ENCODE measurements at places on chromosomes 1 and 21. TPM values are rescaled to one million over a fixed set of nuclear protein-coding genes. Genes with fewer than 3 reads are reported as not detected.

- no peaks in the 10 kb centered on the region for H3K27me3 ChIP-seq
- DNase-seq = no peak
- H3K4me3 ChIP-seq = no peak overlapping the region
- H3K4me1 ChIP-seq = no peaks in the 10 kb centered on the region
- no peak overlapping the region for H3K27ac ChIP-seq
- H3K36me3 ChIP-seq = no peaks in the 10 kb centered on the region
Measured at GRCh38 chr1:175361476-175361875, 168.9 kb upstream of the KIAA0040 start.

GRCh38 chr1:24632832-24633175, 10.3 kb upstream of the SRRM1 start:
- no peaks in the 10 kb centered on the region for H3K36me3 ChIP-seq
- H3K4me3 ChIP-seq = no peak overlapping the region
- H3K27me3 ChIP-seq = no peaks in the 10 kb centered on the region
- H3K4me1 ChIP-seq = no peaks in the 10 kb centered on the region
- H3K27ac ChIP-seq = no peak overlapping the region

- H3K27ac ChIP-seq = no peak overlapping the region
- no peak for DNase-seq
- H3K36me3 ChIP-seq = no peaks in the 10 kb centered on the region
- H3K4me3 ChIP-seq = no peak overlapping the region
- H3K4me1 ChIP-seq = no peaks in the 10 kb centered on the region
- H3K27me3 ChIP-seq = no peaks in the 10 kb centered on the region
Measured at GRCh38 chr1:86849756-86850155, 64.2 kb downstream of the SELENOF start.

DNA sequence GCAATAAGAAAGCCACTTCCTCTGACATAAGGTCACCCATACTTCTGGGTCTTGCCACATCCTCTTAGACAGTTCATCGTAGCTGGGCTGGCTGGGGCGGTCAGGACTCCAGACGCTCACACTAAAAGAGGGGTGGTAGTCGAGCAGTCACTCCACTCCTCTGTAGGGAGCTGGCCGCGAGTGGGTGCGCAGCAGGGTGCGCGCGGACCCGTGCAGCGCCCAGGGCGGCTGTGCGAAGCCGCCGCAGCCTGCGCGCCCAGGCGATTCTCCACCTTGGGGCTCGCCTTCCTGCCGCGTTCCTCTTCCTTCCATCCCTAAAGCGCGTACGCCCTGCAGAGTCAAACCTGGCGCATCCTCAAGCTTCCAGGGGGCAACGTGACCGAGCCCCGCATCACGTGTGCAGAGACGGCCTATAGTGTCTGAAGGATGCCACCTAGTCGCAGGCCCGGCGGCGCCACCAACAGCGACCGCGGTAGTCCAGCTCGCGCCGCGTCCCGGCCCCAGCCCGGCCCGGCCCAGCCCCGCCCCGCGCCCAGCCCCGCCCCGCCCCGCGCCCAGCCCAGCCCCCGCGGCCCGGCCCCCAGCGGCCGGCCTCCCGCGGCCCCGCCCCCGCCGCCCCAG, 360 bp upstream of the PRDX6 start:
- DNase-seq = peak; percentile 98
- H3K27ac ChIP-seq = peak overlapping the region; percentile 92
- H3K27me3 ChIP-seq = no peaks in the 10 kb centered on the region
- peak overlapping the region; percentile 86 for H3K4me3 ChIP-seq

DNA sequence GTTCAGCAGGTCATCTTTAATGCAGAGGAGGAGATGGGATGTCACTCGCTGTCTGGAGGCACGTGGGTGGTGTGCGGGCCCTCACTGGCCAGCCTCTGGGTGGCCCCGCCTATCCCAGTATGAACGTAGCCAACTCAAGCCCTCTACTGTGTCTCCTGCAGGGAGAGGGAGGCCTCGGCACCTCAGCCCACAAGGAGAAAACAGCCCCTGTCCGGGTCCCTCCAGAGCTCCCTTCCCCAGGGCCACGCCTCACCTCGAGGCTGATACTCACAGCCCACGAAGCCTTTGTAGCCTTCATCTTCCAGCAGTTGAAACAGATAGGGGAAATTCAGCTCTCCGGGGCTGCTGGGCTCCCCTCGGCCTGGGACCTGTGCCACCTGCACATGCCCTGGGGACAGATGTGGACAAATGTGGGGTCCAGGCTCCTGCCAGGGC, 2.6 kb downstream of the HYI start:
- no peak overlapping the region for H3K4me3 ChIP-seq
- H3K27ac ChIP-seq = no peak overlapping the region
- H3K4me1 ChIP-seq = peaks cover 12% of the 10 kb centered on the region
- no peaks in the 10 kb centered on the region for H3K27me3 ChIP-seq
- peaks cover 26% of the 10 kb centered on the region for H3K36me3 ChIP-seq

DNA sequence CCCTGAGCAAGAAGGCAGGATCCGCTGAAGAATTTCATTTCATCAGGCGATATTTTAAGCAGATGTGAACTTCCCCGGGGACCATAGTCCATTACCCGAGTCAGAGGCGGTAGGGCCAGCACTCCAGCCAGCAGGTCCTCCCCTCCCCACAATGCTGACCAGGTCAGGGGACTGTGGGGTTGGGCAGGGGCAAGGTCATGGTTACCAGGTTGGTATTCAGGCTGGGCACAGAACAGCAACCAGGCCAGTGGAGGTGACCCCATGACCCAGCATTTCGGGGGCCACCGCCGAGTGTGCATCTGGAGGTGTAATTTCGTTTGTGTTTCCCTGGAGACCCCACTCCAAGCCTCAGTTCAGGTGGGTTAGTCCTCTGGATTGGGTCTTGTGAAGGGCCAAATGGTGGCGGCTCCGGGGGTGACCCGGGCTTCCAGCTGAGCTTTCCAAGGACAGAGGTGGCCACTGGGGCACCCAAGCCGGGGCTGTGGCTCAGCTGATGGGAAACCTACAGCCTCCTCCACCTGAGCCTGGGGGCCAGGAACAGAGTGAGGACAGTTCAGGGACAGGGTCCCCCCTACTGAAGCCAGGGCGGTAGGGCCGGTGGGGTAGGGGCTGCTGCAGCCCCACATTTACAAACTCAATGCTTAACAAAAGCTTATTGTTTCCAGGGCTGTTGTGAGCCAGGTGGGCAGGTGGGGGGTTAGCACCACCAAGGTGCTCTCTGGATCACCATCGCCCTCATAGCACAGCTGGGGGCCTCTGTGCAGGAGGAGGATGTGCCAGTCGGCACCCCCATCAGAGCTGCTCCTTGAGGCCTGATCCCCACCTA, 2.8 kb downstream of the PRDM16 start:
- H3K27me3 ChIP-seq = peaks cover 14% of the 10 kb centered on the region
- peak overlapping the region; percentile 45 for H3K4me3 ChIP-seq
- peak overlapping the region; percentile 93 for H3K27ac ChIP-seq

DNA sequence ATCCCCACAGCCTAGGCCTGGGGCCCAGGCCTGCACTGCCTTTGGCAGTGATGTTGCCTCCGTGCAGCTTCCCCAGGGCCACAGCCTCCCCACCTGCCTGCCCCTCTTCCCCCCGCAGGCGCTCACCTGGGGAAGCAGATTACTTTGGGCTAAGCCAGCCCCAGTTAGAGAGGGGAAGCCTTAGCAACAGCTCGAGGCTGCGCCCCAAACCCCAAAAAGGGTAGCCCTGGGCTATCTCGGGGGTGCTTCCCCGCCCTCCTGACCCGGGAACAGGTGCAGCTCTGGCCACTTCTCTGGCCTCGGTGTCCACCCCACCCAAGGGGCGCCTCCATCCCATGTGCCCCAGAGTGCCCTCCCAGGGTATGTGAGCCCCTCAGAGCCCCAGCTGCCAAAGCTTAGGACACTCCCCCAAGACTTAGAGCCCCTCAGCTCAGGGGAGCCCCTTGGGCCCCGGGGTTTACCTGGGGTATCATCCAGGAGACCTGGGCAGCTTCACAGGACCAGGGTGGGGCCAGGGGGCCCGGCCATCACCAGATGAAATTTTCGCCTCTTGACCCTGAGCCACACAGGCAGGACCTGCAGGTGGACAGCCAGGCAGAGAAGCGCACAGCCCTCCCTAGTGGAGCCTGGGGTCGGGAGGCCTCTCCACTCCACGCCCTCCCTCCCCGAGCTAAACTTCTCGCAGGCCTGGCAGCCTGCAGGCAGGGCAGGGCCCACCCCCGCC, 3.3 kb upstream of the TTC34 start:
- no peak for DNase-seq
- no peaks in the 10 kb centered on the region for H3K4me1 ChIP-seq
- no peaks in the 10 kb centered on the region for H3K36me3 ChIP-seq
- H3K27me3 ChIP-seq = peaks cover 3% of the 10 kb centered on the region
- H3K27ac ChIP-seq = no peak overlapping the region

DNA sequence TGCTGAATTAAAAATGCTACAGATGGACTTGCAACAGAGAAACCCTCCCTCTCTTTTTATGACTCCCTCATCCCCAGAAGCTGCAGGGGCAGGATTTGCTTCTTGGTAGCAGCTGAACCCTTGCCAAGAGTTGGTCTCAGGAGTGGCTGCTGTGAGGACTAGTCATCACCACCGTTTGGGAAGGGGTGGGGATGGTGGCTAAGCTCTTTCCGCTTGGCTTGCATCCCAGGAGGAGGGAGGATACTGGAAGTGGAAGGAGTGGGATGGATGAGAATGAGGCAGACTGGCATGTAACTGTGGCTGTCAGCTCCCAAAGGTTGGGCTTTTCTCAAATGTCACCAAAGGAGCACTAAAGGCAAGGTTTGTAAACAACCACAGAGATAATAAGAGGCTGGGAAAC, 50.8 kb upstream of the COL24A1 start:
- no peak for DNase-seq
- H3K4me1 ChIP-seq = no peaks in the 10 kb centered on the region
- no peak overlapping the region for H3K27ac ChIP-seq
- no peaks in the 10 kb centered on the region for H3K36me3 ChIP-seq
- H3K27me3 ChIP-seq = no peaks in the 10 kb centered on the region

DNA sequence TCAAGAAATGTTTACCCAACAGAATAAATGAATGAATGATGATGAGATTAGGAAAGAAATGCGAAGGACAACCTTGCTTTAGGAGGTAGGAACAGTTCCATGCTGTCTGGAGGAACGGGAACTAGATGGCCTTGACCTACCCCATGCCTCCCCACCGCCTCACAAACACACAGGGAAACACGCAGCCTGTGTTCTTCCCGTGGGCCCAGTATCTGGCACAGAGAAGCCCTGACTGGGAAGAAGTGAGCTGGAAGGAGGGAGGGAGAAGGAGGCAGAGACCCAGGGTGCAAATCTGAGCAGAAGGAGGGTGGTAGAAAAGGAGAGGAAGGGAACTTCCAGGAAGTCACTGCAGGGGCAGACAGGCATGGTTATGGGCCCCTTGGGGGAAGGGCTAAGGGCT, 3.5 kb upstream of the ADORA1 start:
- DNase-seq = no peak
- no peaks in the 10 kb centered on the region for H3K27me3 ChIP-seq
- H3K4me3 ChIP-seq = no peak overlapping the region
- H3K27ac ChIP-seq = no peak overlapping the region

DNA sequence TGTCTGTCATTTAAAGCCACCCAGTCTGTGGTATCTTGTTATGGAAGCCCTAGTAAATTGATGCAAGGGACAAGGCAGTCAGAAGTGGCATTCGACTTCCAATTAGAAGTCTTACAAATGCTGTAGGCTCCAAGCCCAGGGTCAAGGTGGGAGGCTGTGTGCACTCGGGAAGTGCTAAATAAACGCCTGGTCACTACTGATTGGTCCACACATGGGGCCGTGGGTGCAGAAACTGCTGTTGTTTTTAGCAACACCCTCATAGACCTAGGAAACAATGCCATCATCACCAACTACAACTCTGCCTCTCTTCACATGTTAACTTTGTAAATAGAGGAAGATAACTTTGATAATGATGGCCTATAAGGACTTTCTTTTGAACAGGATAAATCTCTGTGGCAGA, 20.2 kb upstream of the ZBTB21 start:
- no peak overlapping the region for H3K4me3 ChIP-seq
- no peak for DNase-seq
- peaks cover 6% of the 10 kb centered on the region for H3K4me1 ChIP-seq

DNA sequence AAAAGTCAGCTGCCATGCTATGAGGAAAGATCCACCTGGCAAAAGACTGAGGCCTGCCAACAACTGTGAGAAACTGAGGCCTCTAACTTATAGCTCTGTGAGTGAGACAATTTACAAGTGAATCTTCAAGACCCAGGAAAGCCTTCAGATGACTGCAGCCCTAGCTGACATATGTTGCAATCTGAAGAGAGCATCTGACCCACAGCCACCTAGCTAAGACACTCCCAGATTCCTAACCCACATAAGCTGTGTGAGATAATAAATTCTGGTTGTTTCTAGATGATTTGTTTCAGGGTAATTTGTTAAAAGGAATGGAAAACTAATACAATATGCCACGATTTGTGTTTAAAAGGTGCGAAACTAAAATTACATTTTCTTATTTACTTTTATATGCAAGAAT, 55.1 kb downstream of the HFM1 start:
- DNase-seq = peak; percentile 28
- H3K4me1 ChIP-seq = peaks cover 2% of the 10 kb centered on the region
- no peaks in the 10 kb centered on the region for H3K36me3 ChIP-seq
- no peak overlapping the region for H3K27ac ChIP-seq

- no peaks in the 10 kb centered on the region for H3K27me3 ChIP-seq
- no peaks in the 10 kb centered on the region for H3K36me3 ChIP-seq
- no peak for DNase-seq
- no peak overlapping the region for H3K27ac ChIP-seq
- H3K4me1 ChIP-seq = no peaks in the 10 kb centered on the region
- no peak overlapping the region for H3K4me3 ChIP-seq
Measured at GRCh38 chr1:172809750-172810149, 150.8 kb downstream of the FASLG start.

DNA sequence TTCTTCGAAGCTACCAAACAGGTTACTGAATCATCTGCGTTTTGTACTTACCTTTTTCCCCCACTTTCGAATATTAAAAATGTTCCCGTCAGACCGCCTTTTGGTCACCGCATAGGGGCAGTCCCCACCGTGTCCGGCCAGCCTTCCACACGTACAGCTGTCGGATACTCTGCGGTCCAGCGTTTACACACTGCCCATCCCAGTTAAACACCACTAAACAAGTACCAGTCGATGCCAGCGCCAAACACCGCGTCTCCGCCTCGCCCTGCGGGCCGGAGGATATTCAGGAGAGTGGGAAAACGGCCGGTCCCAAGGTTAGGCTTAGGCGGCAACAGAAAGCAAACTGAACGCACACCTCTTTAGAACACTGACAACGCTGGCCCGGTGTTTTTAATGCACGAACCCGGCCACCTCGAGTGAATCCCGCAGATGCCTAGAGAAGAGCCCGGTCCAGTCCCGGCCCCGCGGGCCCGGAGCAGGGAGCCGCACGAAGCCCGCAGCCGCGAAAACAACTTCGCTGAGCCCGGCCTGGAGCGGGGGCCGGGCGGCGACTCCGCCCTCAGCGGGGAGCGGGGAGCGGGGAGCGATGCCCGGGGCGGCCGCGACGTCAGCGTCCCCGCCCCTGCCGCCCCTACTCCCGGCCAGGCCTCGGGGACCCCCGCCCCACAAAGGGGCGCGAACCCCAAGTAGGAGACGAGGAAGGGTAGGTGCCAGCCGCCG, 730 bp upstream of the PHF13 start:
- no peaks in the 10 kb centered on the region for H3K36me3 ChIP-seq
- H3K27me3 ChIP-seq = no peaks in the 10 kb centered on the region
- H3K4me1 ChIP-seq = no peaks in the 10 kb centered on the region
- peak overlapping the region; percentile 97 for H3K27ac ChIP-seq
- DNase-seq = peak; percentile 78
- H3K4me3 ChIP-seq = peak overlapping the region; percentile 87

Gene SETDB1
- 51.6 TPM for total RNA-seq

Gene HPDL
- 0.66 TPM for total RNA-seq

Gene AGO3
- total RNA-seq = 28.2 TPM

Gene USP1
- 27.1 TPM for total RNA-seq

Gene ZNF683
- 0.25 TPM for total RNA-seq

Gene TEKT2
- total RNA-seq = 5.7 TPM

Gene ETV3L
- not detected for total RNA-seq

Gene FCRL4
- total RNA-seq = not detected

Gene WNT2B
- 4.7 TPM for total RNA-seq

Gene LRRC38
- not detected for total RNA-seq
